Activated T-cell treated with anti-CD3 and anti-CD28 coated beads for 1 hour (primary cell): ENCODE measurements at places on chromosomes 7 and 10.

- DNase-seq, result no peak
Observed at GRCh38 chr7:104643587-104644217, 315.3 kb downstream of the LHFPL3 start.

DNA sequence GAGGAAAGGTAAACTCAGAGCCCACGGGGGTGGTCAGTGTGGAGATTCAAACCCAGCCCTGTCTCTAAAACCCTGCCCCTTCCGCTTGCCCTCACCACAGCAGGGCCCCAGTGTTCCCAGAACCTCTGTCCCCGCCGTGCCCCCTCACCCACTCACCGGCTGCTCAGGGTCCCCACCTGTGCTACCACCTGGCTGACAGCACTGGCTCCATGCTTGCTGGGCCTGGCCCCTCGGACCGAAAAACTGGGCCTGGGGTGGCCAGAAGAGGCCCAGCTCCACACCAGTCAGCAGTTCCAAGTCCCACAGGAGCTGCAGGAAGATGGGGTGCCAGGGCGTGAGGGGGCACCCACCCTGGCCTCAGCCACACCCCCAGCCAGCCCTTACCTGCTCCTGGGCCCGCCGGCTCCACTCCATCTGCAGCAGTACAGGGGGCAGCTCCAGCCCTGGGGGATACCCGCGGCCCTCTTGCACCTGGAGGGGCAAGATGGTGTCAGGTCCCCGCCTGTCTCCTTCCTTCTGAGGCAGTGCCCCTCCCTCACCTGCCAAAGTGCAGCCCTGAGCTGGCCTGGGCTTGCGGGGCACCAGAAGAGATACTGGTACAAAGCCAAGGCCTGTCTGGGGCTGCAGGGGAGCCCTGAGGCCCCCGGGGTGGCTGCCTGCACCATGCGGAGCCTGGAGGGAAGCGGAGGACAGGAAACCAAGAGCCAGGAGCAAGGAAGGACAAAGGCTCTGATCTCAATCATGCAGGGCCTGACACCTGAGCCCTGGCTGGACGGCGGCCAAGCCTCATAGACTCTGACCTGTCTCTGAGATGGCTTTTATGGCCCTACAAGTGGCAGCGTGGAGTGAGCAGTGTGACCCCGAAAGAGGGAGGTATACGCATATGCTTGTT lies 11.7 kb downstream of the ATP6V1F start:
- DNase-seq, result no peak

GRCh38 chr7:34751725-34752643 lies 94.0 kb downstream of the NPSR1 start:
- DNase-seq, result no peak

GRCh38 chr10:63919575-63920279 lies 398.5 kb downstream of the REEP3 start:
- DNase-seq, result no peak

GRCh38 chr7:27739301-27739908 lies 557 bp upstream of the TAX1BP1 start:
- DNase-seq, result no peak

- no peak for DNase-seq
Observed at GRCh38 chr7:88290491-88290890, 16.2 kb downstream of the STEAP4 start.
